ENCODE measurements at places on chromosomes 6 and 20.

GRCh38 chr20:25738198-25738597 is 41.5 kb upstream of the ZNF337 start:
- DNase-seq: peak; percentile 17

DNA sequence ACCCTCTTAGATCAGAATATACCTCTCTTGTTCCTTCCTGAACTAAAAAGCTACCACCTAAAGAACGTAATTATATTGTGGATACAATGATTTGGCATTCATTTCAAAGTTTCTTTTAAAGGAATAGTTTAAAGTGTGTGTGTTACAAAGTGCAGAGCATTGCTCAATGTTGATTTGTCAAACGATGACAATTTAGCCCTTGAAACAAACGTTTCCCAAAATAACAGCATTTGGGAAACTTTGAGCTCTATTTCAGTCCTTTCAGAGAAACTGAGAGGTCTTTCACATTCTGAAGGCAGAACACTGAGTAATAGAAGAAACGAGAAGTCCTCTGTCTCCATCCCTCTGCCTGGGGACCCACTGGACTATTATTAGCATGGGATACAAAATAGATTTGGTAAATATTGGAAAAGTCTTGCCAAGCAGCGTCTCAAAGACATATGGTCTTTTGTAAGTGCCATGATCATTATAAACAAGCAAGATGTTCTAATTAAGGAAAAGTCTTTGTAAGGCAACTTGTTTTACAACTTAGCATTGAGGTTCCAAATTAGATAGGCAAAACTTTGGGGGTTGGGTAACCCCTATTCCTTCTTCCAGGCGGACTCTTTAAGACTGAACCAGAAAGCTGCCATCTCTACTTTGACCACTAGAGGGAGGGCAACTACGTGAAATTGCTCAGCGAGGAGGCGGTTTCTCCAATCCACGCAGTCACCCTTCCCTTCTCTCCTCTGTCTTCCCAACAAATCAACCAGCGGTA is 208.8 kb downstream of the RNF144B start:
- DNase-seq: peak; percentile 74

GRCh38 chr20:46154305-46154704 is 36.2 kb downstream of the CD40 start:
- no peak for DNase-seq

DNA sequence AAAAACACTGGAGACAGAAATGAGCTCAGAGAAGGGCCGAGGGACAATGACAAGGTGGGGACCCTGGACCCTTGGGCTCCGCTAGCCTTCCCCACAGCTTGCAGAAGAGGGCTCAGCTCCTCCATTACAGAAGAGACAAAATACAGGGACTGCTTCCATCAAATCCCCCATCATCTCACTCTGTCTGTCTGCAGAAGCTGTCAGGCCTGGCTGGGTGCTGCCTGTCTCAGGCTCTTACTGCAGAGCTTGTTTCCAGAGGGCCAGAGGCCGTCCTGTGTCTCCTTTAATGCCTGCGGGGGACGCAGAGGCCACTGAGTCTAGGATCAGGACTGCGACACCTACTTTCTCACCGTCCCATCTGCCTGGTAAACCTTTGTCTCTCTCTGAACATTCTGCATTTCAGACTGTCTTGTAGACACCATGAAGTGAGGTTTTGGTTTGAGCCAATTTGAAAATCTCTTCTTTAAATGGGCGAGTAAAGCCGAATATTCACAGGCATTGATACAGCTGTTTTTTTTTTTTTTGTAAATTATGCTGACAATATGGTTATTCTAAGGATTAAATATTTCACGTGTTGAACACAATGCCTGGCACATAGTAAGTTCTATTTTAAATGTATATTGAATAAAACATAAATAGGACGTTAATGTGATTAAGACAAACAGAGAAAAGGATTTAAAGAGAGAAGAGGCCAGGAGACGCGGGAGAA is 28.3 kb downstream of the RNASET2 start:
- DNase-seq: no peak
